CD4-positive, alpha-beta T cell treated with Interleukin-17A for 1 hour (primary cell): ENCODE measurements at places on chromosomes 2 and 18.
A peak's percentile ranks its signal among the peaks of the same experiment; 100 is the strongest.

- DNase-seq = no peak
Observed at GRCh38 chr2:143830476-143830875, 689.4 kb downstream of the ZEB2 start.

GRCh38 chr2:51011254-51011653 lies 20.7 kb downstream of the NRXN1 start:
- no peak for DNase-seq

GRCh38 chr18:8619041-8619440 lies 9.8 kb downstream of the RAB12 start:
- no peak for DNase-seq

- DNase-seq = no peak
Observed at GRCh38 chr2:191645032-191645431, 32.9 kb upstream of the NABP1 start.

GRCh38 chr2:25856377-25856776 lies 21.9 kb downstream of the ASXL2 start:
- no peak for DNase-seq

- DNase-seq = no peak
Observed at GRCh38 chr2:86026744-86027065, 79.0 kb downstream of the POLR1A start.

DNA sequence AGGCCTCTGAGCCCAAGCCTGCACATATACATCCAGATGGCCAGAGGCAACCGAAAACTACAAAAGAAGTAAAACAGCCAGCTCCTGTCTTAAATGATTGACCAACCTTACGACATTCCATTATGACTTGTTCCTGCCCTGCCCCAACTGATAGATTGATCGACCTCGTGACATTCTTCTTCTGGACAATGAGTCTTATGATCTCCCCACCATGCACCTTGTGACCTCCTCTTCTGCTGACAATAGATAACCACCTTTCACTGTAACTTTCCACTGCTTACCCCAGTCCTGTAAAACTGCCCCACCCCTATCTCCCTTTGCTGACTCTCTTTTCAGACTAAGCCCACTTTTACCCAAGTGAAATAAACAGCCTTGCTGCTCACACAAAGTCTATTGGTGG lies 670.0 kb upstream of the PKDCC start:
- DNase-seq = no peak

- DNase-seq = peak; percentile 52
Observed at GRCh38 chr2:96509114-96509846, 4.1 kb upstream of the NEURL3 start.

DNA sequence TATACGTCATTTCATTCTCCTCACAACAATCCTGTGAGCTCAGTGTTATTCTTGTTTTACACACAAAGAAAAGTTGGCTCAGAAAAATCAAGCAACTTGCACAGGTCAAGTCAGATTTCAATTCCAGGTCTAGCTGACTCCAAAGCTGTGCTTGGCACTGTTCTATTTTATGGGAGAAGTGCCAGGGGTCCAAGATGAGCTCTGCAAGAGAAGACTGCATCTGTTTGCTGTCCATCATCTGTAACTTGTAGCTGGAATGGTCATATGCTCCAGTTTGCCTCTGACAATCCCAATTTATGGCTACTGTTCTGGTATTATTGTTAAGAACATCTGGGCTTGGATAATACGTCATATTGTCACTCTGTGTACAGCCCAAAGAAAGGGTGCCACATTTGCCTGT lies 28.9 kb downstream of the KCNF1 start:
- no peak for DNase-seq

- no peak for DNase-seq
Observed at GRCh38 chr2:102783506-102784183, 21.8 kb downstream of the TMEM182 start.

DNA sequence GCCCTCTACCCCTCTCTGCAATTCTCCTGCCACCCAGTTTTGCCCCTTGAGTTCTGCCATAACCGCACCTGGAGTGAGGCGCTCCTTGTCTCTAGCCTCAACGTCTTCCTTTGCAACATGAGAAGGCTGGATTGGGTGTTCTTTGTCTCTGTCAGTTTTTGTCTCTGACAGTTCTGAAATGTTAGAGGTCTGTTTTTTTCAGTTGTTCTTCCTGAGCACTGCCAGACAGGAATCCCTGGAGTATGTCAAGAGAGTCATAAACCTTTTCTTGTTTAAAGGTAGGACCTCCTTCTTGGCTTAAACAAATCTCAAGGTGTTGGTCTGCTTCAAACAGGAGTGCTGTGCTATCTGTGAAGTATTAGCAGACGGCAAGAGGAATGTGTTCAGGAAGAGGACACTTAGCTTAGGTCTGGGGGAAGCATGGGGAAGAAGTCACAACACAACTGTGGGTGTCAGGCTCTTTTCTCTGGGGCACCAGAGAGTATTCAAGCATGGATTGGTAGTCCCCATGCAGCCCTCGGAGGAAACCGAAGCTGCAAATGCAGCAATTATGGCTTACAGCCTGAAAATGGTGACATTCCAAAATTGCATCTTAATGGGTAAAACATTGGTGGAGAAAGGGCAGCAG lies 32.3 kb downstream of the AFF3 start:
- DNase-seq = no peak

GRCh38 chr18:51038110-51038509 lies 8.1 kb downstream of the SMAD4 start:
- DNase-seq = no peak

GRCh38 chr2:161662373-161662772 lies 38.2 kb downstream of the SLC4A10 start:
- DNase-seq = no peak

- DNase-seq = peak; percentile 29
Observed at GRCh38 chr2:202278036-202278760, 12.6 kb downstream of the NOP58 start.

DNA sequence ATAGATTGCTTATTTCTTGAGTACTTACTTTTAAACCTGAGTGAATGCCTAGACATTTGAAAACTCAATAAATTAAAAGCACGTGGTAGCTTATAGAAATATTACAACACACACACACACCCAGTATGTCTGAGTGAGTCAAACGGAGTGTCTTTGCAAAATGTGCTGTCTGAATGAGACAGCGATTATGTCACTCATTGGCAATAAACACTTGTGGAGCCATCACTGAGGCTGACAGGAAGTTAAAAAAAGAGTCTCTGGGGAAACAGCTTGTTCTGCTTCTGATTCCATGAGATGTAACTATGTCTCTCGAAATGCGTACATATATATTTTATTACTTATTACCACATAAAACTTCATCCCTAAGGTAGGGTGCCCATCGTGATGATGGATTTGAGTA lies 22.3 kb upstream of the VPS4B start:
- DNase-seq = peak; percentile 26

DNA sequence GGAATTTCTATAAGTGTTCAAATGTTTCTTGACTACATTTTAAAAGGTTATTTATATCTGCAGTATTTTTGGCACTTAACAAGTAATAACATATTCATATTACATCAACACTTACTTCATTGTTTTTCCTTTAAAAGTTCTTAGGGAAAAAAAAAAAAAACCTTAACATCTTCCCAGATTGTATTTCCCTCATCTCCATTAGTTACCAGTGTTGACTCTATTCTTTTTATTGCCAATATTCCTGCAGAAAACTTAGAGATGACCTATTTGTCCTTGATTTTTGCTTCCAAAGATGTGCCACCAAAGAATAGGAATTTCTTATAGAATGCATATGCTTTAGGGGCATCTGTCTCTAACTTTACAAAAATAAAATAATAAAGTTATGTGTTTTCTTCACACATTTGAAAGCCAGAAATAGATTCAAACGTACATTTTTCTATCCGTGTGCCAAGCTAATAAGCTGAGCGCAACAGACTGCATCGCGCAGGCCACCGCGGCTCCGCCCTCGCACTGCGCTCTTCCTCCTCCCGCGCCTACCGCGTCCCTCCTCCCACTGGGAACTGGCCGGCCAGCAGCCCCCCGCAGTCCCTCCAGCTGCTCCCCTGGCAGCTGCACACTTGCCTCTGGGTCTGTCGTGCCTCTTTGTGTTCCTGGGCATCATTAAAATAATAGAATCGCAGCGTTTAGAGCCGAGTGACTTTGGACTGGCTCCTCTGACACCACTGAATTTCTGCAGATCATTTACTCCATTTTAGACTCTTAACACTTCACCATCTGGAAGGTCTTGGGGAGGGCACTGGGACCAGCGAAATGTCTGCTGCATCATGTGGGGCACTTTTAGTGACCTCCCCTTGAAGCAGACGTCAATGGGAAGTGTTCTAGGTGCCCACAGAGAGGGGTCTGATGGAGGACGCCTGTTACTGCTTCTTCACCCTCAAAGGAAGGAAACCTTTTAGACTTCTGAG lies 21.2 kb upstream of the NAB1 start:
- DNase-seq = no peak

- no peak for DNase-seq
Observed at GRCh38 chr18:28039691-28040090, 137.2 kb downstream of the CDH2 start.

- no peak for DNase-seq
Observed at GRCh38 chr2:219446101-219446504, 11.5 kb downstream of the SPEG start.

GRCh38 chr2:160703648-160704585 lies 210.3 kb upstream of the RBMS1 start:
- DNase-seq = peak; percentile 17

DNA sequence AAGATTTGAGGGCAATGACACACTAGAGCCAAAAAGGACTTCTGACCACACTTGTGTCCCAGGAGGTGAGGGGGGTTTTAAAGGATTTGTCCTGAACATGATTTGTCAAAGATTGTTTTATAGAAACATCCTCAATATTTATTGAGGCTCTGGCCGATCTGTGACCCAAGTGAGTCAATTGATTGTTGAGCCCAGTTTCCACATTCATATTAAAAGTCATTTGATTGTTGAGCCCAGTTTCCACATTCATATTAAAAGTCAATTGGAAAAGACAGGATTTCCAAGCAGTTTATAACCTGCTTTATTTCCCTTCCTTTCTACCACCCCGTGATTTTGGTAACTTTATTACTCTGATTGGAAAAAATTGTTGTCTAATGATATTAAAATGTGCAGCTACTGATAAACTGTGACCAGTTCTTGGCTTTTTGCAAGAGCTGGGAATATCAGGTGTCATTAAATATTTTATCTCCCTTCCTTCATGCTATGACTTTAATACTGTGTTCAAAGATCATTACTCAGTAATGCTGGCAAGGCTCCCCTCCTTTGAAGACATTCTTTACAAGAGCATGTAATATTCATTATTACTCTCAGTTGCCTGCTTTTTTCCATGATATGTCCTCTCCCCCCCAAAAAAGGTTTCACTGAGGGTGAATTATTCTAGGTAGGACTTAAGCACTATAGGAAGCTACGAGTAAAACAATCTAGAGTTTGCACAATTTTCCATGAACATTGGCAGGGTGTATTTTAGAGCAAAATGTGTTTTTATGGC lies 75.3 kb downstream of the HRH4 start:
- DNase-seq = no peak

GRCh38 chr2:18545384-18545783 lies 15.1 kb downstream of the RDH14 start:
- no peak for DNase-seq

GRCh38 chr18:52216666-52217065 lies 123.3 kb upstream of the DCC start:
- no peak for DNase-seq

GRCh38 chr2:174001107-174001506 lies 35.9 kb upstream of the SP3 start:
- no peak for DNase-seq

- DNase-seq = no peak
Observed at GRCh38 chr18:8617907-8618306, 8.7 kb downstream of the RAB12 start.

GRCh38 chr2:177075254-177075653 lies 137.3 kb upstream of the HNRNPA3 start:
- no peak for DNase-seq

DNA sequence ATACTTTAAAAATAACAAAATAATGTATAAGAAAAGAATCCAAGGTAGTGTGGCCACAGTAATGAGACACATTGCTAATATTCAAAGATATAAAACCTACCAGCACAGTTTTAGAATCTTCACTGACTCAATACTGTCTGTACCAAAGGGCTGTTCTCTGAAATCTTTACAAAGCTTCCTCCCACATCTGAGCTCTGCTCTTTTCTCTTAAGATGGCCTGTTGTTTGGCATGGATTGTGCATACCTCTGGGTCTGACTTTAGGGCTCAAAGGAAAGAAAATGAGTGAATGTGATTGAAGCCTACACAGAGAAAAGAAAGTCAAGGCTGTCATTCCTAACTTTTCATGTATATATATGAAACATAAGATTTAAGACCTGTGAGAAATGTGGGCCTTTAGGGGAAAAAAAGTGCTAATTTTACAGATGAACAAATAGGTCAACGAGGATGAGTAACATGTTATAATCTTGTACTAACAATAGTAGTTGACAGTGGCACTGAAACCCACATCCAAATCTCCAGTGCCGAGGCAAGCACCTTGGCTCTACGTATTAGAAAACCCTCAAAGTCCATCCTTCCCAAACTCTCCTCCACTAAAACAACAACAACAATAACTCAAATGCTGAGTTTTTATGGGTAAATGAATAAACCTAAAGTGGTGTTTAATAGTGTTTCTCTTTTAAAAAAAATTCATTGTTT lies 114.2 kb downstream of the ZNF521 start:
- no peak for DNase-seq

GRCh38 chr2:230900336-230900995 lies 24.6 kb downstream of the GPR55 start:
- no peak for DNase-seq

DNA sequence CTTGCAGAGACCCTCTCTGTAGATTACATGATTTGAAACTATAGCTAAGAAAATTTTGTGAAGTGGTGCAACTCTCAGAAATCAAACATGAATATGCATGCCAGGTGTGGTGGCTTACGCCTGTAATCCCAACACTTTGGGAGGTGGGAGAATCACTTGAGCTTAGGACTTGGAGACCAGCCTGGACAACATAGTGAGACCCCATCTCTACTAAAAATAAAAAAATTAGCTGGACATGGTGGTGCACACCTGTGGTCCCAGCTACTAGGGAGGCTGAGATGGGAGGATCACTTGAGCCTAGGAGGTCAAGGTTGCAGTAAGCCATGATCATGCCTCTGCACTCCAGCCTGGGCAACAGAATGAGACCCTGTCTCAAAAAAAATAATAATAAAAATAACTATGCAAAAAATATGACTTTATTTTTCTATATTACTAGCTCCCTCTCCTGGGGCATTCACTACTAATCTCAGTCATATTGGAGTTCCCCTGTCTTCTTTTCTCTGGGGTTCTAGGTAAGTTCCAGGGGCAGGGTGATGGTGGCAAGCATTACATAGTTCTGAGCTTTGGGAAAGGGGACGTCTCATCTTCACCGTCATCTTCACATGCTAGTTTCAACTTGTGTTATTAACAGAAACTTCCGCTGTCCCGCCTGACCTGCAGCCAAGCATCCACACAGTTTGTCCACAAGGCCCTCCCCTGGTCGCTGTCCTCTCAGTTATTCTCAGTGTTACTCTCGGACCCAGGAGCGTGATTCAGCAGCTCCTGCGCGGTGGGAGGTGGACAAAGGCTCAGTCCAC lies 96.8 kb upstream of the MBOAT2 start:
- DNase-seq = no peak
